ENCODE measurements at places on chromosomes 7 and 10.
A peak's percentile ranks its signal among the peaks of the same experiment; 100 is the strongest.

GRCh38 chr10:110504111-110504735, 6.5 kb downstream of the DUSP5 start:
- no peak for DNase-seq

GRCh38 chr10:118349235-118349634, 7.1 kb upstream of the FAM204A start:
- no peak for DNase-seq

GRCh38 chr7:100681491-100682227, 8.1 kb downstream of the GNB2 start:
- DNase-seq = no peak

GRCh38 chr10:127398140-127398970, 150.8 kb upstream of the NPS start:
- DNase-seq = peak; percentile 59

DNA sequence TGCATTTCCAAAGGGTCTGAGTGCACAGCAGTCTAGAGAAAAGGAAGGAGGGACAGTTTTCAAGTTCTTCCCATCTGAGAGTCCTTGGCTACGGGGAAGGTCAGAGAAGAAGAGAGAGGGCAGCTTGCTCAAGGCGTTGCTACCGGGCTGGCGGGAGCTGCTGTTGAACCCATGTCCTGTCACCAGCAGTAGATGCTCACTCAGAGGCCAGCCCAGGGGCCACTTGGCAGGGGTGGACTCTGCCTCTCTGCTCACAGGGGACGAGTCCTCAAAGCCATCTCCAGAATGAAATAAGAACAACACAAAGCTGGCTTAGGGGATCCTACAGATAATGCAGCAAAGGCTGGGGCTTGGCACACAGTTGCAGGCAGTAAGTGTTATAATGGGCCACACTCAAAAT, 231.5 kb downstream of the TNS3 start:
- no peak for DNase-seq

DNA sequence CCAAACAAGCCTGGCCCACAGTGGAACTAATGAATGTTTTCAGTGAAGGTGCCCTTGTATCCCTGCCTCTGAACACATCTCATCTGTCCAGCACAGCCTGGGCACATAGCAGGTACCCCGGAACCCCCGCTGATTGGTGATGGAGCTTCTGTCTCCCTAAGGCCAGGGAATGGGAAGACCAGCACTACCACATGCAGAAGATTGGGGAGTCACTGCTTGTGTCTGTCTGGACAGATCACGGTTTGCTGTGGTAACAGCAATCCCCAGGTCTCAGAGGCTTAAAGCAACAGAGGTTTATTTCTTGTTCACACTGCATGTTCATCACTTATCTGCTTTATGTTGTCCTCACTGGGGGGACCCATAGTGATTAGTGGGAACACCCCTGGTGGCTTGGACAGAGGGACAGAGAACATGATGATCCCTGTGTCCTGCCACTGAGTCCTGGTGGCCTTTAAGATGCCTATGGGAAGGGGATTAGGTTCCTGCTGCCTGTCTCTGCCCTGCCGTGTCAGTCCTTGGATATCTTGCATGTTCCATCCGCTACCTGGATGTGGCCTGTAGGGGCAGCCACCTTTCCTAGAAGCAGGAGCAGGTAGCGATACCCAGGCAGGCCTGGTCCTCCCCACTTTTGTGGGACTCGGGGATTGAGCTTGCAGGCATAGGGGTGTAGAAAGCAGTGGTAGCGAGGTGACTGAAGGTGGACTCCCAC, 3.6 kb downstream of the TSPAN14 start:
- no peak for DNase-seq

DNA sequence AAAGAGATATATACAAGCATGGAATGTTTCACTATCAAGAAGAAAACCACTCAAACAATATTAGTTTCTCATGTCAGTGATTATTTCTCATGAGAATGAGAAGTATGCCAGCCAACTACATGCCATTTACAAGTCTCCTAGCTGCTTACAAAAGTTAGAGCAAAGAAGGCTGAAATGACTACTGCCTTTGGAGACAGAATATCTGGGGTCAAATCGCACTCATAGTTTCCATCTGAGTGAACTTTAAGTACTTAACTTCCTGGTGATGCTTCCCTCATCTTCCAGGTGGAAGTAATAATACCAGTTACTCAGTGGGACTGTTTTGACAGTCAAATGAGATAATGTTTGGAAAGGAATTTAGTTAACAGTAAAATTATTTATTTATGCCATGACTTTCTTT, 42.0 kb upstream of the RHOBTB1 start:
- DNase-seq = no peak

- no peak for DNase-seq
Measured at GRCh38 chr7:157675427-157675927, 338.7 kb downstream of the DNAJB6 start.

- no peak for DNase-seq
Measured at GRCh38 chr10:62082271-62082656, 180.8 kb downstream of the ARID5B start.

- DNase-seq = no peak
Measured at GRCh38 chr7:116408166-116408565, 91.4 kb upstream of the CAV2 start.

DNA sequence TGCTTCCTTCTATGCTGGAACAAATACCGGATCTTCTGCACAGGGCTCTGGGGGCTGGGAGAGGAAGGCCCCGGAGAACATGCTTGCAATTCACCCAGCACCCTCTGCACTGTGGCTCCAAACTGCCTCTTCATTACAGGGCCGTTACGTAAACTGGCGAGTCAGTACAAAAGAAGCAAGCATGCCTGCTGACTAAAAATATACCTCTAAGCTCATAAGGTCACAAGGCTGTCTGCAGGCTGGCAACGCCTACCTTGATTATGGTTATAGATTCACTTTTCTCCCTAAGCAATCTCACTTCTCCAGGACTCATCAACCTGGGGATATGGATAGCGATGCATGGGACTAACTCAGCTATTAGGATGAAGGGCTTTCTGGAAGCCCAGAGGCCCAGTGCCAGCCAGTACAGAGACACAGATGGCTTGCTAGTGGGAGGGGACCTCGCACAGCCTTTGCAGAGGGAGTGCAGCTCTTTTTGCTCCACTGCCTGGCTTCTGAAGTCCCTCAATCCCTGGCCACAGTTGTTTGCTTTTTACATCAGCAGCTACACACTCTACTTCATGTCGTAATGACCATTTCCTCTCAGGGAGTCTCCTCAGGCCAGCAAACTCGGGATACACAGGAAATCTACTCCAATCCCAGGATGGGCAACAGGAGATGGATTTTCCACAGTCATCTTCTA, 96.1 kb downstream of the SH3PXD2A start:
- DNase-seq = no peak

DNA sequence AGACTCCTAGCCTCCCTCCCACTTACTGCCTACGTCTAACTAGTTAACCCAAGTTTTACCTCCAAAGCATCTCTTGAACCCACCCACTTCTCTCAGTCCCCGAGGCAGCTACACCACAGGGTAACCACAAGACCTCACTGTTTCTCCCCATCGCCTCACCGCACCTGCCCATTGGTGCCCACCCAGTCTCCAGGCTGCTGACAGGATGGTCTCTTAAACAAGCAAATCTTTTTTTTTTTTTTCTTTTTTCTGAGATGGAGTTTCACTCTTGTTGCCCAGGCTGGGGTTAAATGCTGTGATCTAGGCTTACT, 47.0 kb downstream of the DENND2A start:
- no peak for DNase-seq

DNA sequence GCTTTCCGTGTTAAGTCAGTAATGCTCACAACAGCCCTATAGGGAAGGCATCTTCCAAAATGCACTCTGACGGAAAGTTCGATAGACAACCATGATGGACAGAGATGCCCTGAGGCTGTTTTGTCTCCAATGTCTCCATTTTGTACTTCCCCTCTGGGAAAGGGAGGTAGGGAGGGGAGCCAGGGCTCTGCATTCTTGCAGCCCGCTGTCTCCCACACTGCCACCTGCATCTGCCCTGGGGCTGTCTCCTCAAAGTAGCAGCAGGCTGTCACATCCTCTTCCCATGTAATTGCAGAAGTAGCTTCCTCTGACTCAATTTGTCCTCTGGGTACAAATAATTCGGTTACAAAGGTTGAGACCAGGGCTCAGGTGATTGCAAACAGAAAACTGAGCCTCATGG, 131.4 kb downstream of the GPAM start:
- no peak for DNase-seq

GRCh38 chr7:99605527-99605926, 7.5 kb downstream of the TMEM225B start:
- no peak for DNase-seq

- DNase-seq = no peak
Measured at GRCh38 chr10:113084031-113084430, 134.0 kb downstream of the TCF7L2 start.

- DNase-seq = no peak
Measured at GRCh38 chr7:111982804-111983203, 223.4 kb downstream of the DOCK4 start.

DNA sequence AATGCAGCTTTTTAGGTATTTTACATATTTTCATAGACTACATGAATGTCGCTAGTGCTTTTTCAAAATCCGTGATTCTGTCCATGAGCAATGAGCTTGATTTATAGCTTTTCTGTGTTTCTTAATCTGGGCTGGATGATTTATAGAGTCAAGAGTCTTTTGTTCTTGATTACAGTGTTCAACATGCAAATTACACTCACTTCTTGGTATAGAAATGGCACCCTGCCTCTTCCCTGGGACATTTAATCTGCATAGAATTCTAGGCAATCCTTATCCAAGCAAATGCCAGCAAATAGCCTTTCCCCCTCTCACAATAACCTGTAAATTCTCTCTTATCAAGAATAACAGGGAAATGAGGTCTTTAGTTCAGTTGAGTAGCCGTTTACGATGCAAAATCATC, 246.2 kb upstream of the SEMA3C start:
- no peak for DNase-seq

GRCh38 chr10:20415684-20416083, 481.4 kb downstream of the NEBL start:
- no peak for DNase-seq

DNA sequence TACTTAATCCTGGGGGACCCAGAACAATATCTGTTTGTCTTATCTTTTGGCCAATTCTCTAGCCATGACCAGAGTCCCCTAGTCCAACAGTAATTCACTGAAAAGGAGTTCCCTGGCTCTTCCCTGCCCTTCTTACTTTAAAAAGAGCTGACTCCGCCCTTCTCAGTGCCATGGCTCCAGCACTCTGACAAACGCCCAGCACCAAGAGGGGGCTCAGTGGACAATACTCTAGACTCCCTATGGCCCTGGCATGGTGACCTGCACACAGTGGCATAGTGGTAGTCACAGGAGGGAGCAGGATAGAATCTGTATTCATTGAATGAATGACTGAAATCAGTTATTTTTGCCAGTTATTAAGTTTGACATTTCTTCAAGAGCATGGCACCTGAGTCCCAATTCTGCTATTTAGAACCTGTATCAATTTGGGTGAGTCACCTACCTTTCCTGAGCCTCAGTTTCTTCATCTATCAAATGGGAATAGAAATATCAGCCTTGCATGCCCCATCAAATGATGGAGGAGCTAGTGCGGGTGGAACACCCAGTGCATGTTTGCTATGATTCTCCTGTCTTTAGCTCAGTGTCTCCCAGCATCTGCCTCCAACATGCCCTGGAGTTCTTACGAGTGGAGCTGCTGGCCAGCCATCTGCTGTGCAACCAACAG, 69.4 kb downstream of the CLEC2L start:
- DNase-seq = no peak

GRCh38 chr7:158324397-158325360, 262.9 kb downstream of the PTPRN2 start:
- no peak for DNase-seq

- DNase-seq = no peak
Measured at GRCh38 chr7:151349507-151349853, 7.9 kb downstream of the NUB1 start.

DNA sequence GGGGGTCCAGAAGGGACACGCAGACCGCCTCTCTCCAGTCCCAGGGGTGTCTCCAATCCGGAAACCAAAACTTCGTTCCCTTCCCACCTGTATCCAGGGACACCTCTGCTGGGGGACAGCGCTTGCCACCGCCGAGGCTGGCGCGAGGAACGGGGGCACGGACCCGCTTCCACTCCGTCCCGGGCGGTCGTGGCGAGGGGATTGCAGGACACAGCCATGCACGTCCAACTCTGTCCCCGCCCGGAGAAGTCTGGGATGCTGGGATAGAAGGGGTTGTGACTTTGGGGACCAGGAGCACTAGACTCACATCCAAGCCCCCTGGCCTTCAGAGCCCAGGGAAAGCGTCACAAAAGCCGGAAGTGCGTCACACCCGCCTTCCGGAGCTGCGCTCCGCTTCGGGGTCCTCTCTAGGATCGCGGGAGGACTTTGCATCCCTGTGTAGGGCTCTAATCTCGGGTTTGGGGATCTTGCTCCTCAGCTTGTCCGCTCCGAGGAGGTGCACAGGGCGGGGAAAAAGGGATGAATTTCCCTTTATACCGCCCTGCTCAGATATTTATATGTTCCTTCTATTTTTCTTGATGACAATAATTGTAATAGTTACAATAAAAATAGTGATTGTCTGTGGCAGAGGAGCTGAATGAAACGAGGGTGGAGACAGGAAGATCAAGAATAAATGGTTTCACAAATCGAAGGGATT, at the start of gene FAM200A:
FAM200A (minus strand) TSS at position 348 of the 697 bp plus-strand sequence. CDS start 3,707 bp downstream, outside the sequence.
- DNase-seq = peak; percentile 98

- DNase-seq = no peak
Measured at GRCh38 chr10:113469796-113470195, 83.1 kb upstream of the HABP2 start.

DNA sequence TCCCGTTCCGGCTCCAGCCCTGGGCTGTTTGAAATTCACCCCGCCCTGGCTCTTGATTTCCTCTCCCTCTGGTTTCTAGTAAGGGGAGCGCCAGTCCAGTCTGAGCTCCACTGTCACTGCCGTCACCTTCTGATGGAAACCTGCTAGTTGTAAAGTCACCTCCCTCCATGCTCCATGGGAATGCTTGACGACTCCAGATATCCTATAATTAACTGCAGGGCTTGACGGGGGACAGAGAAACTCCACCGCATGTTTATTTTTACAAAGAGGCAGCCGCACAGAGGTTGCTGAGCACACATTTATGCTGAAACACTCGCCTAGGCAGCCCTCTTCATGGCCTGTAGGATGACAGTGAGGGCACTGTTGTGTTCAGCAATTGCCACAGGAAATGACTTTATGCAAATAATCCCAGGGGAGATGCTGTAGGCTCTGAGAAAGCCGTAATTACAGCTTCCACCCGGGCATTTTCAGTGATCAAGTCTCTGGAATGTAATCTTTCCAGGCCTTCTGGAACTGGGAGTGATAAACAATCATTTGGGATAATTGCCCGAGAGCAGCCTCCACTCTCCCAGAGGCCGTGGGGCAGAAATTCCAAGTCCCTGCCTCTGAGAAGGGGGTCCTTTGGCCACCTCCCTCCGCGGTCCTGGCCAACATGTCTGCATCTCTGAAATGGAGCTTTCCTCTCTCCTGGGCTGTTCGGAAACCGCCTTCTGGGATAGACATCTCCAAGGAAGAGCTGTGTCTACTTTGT, 300.5 kb downstream of the KLF6 start:
- peak; percentile 49 for DNase-seq

GRCh38 chr7:55477781-55478374, 94.4 kb downstream of the VOPP1 start:
- no peak for DNase-seq

- no peak for DNase-seq
Measured at GRCh38 chr10:111233439-111233838, 156.6 kb downstream of the ADRA2A start.

GRCh38 chr7:93861325-93861949, 29.1 kb downstream of the TFPI2 start:
- DNase-seq = no peak

- no peak for DNase-seq
Measured at GRCh38 chr10:132350946-132351345, 19.0 kb downstream of the LRRC27 start.

GRCh38 chr7:141356161-141356560, 195.0 kb upstream of the AGK start:
- no peak for DNase-seq

- DNase-seq = no peak
Measured at GRCh38 chr7:69946901-69947300, 348.6 kb downstream of the AUTS2 start.

Data from COLO829 (cell line).